Fibroblast of pulmonary artery (primary cell): ENCODE measurements at places on chromosomes 13 and 19.

- no peak for DNase-seq
These were observed 46.3 kb downstream of the SIPA1L3 start for GRCh38 chr19:37953171-37953917.

GRCh38 chr13:62687732-62688131 is 1272.1 kb upstream of the PCDH20 start:
- no peak for DNase-seq

- DNase-seq, result peak; percentile 89
These were observed 10.5 kb upstream of the SMG9 start for GRCh38 chr19:43765109-43765876.

DNA sequence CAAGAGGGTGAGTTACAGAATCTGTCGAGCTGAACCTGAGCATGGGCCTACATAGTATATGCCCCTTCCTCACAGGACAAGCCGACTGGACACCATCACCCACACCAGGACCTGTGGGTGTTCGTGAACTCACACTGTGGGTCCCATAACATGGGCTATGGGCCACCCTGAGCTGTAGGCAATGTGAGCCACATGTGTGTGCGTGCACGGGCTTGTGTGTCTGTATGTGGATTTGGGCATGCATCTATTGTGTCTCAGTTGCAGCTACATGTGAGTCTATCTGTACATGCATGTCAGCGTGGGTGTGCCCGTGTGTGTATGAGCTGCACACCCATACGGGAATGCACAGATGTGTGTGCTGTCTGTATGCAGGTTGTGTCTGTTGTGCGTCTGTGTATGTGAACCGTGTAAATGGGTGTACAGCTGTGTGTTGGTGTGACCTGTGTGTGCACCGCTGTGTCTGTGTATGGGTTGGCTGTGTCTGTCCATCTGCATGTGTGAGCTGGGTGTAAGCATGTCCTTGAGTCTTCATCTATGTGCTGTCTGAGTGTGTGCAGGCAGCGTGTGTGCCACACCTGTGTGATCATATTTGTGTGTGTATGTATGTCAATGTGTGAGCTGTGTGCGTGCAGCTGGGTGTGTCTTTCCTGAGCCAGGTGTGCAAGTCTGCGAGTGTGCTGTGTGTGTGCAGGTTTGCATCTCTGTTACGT is 1.7 kb downstream of the NOTCH3 start:
- DNase-seq, result no peak

GRCh38 chr19:39133431-39134270 is 8.1 kb downstream of the PAK4 start:
- no peak for DNase-seq

DNA sequence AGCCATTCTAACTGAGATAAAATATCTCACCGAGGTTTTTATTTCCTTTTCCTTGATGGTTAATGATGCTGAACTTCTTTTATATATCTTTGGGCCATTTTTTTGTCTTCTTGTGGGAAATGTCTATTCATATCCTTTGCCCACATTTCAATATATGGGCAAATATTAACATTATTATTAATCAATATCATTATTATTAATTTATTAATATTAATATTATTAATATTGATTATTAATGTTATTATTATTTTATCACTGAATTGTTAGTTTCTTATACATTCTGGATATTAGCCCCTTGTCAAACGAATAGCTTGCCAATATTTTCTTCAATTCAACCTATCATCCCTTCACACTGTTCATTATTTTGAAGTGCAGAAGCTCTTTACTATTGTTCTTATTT is 2203.6 kb downstream of the PCDH9 start:
- no peak for DNase-seq

DNA sequence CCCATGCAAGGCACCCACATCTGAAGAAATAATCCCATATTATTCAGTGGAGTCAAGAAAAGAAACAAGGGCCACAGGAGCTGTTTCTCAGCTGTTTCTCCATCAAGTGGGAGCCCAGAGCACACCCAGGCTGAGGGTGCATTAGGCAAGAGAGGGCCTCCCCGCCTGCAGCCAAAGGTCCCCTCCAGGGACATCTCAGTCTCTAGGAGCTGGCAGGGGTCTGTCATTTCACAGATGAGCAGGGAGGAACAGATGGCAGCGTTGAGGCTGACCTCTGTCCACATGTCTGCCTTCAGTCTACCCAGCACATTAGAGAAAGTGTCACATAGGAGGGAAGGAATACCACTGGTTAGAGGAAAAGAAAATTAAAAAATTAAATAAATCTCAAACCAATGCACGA is 157.7 kb downstream of the ZNF536 start:
- no peak for DNase-seq

DNA sequence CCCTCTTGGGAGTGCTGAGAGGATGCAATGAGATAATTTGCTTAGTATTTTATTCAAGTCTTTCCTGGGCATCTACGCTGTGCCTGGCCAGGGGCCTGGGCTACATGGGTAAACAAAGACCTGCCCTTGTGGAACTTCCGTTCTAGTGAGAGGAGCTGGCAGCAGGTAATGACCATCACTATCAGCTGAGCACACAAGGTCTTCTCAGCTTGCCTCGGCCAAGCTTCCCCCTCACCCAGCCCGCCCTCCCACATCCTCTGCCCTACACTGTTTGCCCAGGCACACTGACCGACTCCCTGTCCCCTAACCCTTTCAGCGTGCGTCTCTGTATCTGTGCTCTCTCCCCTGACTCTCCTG is 8.6 kb upstream of the FKRP start:
- no peak for DNase-seq

- DNase-seq, result no peak
These were observed 32.0 kb upstream of the IGFL1 start for GRCh38 chr19:46197314-46198070.

DNA sequence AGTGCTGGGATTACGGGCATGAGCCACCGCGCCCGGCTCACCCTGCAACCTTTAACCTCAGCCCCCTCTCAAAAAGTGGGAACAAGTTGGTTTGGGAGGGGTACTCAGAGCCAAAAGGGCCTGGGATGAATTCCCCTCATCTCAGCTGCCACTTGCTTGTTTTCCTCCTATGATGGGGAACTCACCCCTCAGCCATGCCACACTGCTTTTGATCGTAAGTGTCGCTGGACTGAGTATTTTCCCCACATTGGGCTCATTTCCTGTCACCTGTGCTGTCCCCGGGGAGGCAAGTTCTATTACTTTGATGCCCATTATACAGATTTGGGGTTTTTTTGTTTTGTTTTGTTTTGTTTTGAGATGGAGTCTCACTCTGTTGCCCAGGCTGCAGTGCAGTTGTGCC is 6.5 kb downstream of the R3HDM4 start:
- DNase-seq, result no peak

GRCh38 chr19:30269638-30270037 is 102.5 kb upstream of the ZNF536 start:
- DNase-seq, result no peak

DNA sequence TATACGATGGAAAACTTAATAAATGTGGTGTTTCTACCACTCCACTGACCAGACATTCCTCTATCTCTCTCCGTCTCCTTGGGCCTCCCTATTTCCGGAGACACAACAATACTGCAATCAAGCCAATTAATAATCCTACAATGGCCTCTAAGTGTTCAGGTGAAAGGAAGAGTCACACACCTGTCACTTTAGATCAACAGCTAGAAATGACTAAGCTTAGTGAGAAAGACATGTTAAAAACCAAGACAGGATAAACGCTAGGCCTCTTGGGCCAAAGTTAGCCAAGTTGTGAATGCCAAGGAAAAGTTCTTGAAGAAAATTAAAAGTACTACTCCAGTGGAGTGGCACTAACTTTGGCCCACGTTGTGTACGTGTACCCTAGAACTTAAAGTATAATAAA is 22.5 kb downstream of the ZDHHC20 start:
- DNase-seq, result no peak

- DNase-seq, result no peak
These were observed 287 bp downstream of the MEX3D start for GRCh38 chr19:1567848-1568227.

DNA sequence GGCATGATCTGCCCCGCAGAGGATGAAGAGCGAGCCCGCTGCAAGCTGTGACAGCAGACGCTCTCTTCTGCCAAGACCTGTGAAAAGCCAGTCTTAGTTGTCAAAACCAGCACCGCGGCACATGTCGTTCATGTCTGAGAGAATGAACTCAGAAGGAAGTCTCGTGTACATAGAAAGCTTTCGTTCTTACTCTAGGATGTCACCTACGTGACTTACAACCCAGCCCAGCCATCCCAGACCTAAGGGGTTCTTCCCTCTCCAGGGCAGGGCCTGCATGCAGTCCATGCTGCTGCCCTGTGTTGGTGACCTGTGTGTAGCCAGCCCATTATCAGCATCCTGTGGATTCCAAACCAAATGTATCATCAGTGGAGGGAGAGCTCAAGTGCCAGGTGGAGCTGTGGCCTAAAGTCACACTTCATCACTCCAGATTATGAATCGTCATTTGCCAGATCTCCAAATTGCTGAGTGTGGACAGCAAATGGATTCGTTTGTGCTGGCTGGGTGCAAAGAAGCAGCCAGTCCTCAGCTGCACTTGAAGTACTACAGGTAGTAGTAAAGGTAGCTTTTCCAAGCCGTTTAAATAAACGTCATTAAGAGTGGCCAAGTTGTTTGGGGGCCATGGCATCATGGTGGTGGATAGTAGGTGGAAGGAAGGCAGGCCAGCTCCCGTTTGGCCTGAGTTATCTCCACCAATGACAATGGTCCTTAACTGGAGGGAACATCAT is 73.9 kb upstream of the GPR183 start:
- DNase-seq, result no peak

DNA sequence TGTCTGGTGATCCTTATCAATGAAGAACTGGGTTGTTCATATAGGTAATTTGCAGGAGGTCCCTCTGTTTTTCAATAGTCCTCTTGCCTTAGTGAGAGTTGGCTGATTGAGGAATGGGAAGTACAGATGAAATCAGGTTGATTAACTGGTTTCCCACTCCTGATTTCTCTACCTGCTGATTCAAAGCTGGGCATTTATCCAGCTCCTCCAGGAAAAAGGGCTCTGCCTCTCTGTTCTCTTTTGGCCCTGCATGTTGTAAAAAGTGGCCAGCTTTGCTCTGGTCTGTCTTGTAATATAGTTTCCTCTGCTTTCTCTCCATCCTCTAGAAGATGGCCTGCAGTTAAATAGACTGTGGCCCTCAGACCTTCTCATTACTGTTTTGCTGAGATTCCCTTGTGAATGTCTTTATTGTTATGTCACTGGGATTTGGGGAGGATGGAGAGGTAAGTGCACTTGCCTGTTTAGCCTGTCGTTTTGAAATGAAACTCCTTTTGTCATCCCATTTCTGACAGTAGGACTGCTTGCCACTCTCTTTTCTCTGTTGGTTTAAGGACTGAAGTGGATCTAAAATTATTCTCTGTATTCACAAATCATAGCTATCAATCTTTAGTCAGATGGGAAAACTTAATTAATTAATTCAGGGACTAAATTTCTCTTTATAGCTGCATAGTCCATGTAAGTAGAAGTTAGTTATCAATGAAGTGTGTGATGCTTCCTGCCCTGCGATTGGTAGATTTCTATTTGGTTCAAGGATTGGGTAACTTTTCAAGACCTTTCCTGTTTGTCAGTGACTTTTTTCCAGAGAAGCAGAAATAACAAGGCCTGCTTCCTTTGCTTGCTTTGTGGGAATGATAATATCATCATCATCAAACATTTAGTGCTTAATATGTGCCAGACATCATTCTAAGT is 28.5 kb downstream of the GARRE1 start:
- DNase-seq, result no peak

DNA sequence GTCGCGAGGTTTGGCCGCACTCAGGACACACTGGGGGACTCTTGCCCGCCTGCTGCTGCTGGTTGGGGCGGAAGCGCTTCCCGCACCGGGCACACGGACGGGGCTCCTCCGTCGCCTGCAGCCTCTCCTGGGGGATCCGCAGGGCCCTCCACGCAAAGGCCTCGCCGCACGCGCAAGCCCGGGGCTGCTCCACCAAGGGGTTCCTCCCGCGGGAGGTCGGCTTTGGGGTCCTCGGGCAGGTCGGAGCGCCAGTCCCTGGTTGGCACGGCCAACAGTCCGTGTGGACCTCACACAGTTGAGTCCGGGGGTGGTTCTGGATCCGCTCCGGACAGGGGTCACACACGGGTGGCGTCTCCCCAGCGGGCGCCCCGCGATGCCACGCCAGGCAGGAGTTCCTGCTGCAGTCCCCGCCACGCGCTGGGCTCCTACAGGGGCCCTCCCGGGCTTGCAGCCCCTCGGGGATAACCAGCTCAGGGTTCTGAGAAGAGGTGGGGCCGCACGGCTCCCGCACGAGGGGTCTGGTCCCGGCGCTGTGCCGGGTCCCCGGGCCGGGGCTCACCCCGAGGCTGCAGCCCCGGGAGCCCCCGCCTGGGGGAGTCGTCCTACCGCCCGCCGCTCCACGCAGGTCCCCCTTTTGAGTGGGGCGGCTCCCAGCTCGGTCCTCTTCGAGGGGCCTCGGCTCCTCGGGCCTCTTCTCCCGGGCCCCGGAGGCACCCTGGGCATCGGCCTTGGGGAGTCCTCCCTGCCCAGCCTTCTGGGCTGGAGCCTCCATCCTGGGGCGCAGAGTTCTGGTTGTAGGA is 6.2 kb upstream of the ZNF497 start:
- no peak for DNase-seq

DNA sequence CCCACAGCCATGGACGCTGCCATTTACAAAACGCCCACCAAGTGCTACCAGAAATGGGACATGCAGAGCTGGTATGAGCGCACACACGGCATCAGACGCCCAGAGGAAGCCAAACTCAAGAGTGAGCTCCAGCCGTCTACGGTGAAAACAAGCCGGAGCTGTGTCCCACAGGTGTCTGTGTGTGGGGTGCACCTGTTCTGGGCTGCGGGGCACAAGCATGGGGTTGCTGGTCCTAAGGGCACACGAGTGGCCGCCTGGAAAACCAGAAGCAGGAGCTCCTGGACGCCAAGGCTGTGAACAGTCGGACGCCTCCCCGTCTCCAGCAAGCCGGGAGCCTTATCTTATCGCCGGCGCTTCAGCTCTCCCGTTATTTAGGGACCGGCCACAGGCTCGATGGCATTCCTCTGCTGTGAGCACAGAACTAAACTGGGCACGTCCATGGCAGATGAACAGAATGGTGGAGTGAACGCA is 1.3 kb downstream of the ADPRHL1 start:
- no peak for DNase-seq

DNA sequence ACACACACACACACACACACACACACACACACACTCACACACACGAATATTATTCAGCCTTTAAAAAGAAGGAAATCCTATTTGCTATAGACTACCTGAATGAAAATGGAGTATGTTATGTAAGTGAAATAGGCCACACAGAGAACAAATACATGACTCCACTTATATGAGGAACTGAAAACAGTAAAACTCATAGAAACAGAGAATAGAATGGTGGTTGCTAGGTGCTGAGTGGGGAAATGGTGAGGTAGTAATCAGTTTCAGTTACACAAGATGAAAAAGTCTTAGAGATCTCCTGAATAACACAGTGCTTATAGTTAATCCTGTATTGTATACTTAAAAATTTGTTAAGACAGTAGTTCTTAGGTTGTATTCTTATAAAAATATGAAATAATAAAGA is 8.2 kb downstream of the ZNF677 start:
- no peak for DNase-seq

GRCh38 chr13:37473035-37473434 is 125.5 kb downstream of the POSTN start:
- DNase-seq, result no peak
